Activated naive CD4-positive, alpha-beta T cell treated with anti-CD3 and anti-CD28 coated beads, Interleukin-2, amount 50 U/mL, for 72 hours (primary cell): ENCODE measurements at places on chromosomes 6 and 20.

DNA sequence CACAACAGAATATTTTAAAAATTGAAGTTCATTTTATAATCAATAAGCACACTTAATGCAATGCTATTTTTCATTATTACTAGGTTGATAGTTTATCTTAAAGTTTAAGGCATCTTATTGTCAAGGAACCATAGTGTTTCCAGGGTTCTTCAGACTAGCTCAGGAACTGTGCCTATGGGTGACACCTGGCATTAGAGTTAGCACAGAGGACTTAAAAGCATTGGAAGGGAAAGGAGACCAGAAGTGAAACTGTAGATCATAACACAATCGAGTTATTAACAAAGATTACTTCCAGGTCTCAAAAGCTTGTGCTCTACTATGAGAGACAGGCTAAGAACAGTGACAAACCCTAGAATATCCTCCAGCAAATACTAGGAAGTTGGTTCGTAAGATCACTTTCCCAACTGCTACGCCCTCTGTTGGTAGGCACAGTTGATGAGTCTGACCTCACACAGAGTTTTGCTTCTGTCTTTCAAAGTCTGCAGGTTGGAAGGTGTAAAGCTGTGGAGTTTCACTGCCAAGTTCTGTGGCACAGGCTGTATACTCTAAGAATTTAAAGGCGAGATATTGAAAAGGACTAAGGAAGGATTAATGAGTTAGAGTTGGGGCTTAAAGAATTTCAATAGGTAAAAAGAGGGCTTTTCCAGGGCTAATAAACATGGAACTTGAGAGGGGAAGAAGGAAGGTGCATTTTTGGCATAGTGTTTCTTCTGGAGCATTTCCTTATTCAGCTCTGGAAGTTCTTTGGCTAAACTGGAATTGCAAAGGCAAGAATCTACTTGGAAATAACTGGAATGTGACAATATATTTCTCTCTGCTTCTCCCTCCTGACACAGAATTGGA lies 531.3 kb upstream of the JAG1 start:
- DNase-seq: peak; percentile 9

DNA sequence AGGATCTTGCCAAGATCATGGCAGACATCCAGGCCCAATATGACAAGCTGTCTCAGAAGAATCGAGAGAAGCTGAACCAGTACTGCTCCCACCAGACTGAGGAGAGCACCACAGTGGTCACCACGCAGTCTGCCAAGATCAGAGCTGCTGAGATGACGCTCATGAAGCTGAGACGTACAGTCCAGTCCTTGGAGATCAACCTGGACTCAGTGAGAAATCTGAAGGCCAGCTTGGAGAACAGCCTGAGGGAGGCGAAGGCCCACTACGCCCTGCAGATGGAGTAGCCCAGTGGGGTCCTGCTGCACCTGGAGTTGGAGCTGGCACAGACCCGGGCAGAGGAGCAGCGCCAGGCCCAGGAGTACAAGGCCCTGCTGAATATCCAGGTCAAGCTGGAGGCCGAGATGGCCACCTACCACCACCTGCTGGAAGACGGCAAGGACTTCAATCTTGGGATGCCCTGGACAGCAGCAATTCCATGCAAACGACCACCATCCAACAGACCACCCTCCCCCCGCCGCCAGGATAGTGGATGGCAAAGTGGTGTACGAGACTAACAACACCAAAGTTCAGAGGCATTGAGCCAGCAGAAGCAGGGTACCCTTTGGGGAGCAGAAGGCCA lies 44.7 kb upstream of the GRM4 start:
- DNase-seq: no peak

DNA sequence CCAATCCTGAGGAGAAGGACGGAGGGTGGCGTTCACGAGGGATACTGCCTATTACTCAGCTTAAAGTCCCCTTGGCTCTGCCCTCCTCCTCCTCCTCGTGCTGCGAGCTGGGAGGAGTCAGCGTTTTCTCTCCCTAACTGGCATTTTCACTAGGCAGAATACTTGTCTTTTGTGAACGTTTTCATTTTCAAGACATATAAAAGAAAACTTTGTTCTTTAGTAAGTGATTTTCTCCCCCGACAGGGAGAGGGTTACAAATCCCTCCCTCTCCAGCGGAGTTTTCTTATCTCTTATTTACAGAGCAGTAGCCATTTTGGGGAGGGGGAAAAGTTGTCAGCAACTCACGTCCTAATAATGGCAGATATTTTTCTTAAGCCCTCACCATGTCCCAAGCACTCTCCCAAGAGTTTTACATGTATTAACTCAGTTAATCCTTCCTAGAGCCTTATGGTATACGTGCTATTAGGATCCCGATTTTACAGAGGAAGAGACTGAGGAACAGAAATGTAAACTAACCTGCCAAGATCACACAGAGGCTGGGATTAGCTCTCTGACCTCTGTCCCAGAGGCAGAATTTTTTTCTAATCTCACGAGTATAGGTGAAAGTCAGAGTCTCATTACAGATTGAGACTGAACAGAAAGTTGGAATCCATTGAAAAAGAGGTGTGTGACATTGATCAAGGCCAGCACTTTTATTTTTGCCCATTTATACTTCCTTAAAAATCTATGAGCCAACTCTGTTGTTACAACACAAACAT lies 30.0 kb upstream of the ZNF217 start:
- peak; percentile 46 for DNase-seq

DNA sequence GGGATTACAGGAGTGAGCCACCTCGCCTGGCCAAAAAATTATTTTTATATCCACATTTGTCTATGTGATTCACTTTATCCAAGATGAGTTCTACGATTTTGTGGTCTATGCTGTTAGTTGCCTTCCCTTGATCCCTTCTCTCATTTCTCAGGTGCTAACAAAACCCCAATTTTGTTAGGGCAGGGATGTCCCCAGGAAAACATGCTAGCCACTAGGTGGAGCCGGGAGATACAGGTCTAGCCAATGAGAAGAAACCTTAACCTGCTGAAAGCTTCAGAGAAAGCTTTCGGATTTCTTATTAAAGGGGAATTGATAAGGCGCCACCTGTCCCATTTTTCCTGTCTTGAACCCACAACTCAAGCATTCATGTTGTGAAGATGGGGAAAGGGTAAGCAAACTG lies 167.4 kb upstream of the OLIG3 start:
- DNase-seq: peak; percentile 41

DNA sequence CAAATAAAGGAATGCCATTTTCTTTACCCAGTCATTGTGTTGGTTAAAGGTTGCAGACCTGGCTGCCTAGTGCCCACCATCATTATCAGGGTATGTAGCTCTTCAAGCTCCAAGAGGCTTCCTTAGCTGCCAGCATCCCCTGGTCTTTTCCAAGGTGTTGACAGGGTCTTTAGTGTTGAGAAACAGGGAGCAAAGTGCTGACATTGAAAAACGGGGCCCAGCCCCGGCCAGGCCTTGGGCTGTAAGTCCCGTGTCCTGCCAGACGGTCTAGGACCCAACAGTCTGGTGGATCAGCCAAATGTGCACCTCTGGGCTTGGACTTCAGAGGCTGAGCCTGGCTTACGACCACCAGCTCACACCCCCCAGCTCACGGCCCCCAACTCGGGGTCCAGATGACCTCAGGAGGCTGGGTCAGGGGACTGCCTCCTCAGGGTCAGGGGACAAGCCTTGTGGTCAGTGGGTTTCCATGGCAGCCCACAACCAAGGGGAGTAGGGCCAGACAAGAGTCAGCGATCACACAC lies 114.4 kb upstream of the MLN start:
- DNase-seq: no peak

DNA sequence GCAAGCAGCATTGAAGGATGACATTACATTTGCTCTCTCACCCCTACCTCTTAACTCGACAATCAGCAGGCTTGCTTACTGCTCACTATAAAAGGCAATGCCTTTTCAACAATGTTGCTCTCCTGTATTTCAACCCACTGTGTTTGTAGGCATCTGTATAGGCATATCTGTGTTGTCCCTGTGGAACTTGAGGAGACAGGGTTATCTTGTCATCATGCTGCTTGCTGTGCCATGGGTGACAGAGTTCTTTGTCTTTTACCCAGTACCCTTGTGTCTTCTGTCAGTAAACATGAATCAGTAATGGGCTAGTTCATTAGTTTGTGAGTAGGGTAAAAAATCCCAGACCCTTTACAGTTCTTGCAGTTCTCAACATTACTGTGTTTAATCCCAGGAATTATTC lies 25.2 kb downstream of the PHF3 start:
- DNase-seq: no peak

- DNase-seq: no peak
These were observed 125.0 kb upstream of the HDGFL1 start for GRCh38 chr6:22444330-22444729.

DNA sequence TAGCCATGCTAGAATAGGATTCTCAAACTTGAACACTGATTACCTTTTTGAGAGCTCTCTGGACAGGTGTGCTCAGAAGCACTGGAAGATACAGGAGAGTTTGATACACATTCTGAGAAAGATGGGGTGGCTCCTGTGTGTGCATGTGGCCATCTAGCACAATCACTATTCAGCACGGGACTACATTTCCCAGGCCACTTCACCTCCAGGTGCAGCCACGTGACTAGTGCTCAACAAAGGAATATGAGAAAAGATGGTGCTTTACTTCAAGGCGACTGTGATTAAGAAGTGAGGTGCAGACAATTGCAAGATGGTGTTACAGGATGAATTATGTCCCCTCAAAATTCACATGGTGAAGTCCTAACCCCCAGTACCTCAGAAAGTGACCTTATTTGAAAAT lies 103.8 kb downstream of the BACH2 start:
- DNase-seq: no peak

DNA sequence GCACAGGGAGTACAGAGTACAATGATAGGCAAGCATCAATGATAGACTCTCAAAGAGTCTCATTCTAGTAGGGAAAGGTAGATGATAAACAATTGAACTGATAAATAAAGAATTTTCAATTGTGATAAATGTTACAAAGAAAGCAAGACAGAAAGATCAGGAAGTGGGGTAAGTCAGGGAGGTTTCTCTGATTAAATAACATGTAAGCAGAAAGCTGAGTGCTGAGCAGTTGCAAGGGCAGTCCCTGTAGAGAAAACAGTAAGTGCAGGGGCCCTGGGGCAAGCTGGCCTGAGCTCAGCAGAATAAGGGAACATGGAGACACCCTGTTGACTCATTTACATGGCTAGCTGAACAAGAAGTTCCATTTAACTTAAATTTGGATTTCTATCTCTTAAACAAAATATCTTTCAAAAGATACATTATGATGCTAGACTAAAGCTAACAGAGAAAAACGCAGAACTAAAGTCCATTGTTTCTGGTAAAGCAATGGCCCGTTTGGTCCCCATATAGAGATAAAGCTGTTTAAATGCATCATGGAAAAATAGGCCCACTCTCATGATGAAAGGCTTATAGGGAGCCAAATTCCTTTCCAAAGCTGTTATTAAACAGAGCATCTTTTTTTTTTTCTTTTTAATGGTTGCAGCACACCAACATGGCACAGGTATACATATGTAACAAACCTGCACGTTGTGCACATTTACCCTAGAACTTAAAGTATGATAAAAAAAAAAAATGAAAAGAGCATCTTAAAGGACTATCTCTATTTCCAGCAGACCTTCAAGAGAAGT lies 5.3 kb upstream of the TNFAIP3 start:
- DNase-seq: no peak

DNA sequence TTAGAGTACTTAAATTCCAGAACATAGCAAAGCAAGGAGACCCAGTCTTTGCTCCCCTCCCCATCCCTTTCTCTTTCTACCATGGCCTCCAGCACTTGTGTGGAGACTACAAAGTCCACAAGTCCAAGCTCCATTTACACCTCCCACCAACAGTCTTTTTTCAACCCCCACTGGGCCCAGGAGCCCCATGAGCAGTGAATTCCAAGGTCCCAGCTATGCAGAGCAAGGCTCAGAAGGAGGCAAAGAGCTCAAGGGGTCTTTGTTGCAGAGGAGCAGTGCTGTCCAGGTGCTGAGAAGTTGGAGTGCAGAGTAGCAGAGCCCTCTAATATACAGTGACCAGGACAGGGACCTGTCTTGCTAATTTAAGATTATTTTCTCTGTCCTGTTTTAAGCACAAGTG lies 9.0 kb downstream of the PAK5 start:
- DNase-seq: no peak

DNA sequence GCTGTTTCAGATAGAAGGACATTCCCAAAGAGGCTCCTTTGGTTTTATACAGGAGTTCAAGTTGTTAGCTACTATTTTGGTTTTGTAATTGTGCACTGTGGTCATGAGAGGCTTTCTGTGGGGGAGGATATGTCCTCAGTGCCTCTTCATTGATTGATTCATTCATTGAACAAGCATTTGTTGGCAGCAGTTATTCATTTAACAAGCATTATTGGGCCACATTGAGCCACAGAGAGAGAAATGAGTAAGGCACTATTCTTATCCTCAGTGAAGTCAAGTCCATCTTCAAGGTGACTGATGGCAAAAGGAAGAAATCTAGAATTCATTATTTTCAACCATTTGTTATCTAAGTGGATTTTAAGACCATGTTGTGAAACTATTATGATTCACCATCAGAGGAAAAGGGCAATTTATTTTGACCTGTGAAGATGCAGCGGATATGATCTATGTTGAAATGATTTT lies 697.2 kb upstream of the CITED2 start:
- DNase-seq: no peak

GRCh38 chr6:161200610-161201370 lies 73.1 kb downstream of the AGPAT4 start:
- DNase-seq: no peak

GRCh38 chr6:31585491-31585890 lies 586 bp upstream of the LST1 start:
- no peak for DNase-seq

DNA sequence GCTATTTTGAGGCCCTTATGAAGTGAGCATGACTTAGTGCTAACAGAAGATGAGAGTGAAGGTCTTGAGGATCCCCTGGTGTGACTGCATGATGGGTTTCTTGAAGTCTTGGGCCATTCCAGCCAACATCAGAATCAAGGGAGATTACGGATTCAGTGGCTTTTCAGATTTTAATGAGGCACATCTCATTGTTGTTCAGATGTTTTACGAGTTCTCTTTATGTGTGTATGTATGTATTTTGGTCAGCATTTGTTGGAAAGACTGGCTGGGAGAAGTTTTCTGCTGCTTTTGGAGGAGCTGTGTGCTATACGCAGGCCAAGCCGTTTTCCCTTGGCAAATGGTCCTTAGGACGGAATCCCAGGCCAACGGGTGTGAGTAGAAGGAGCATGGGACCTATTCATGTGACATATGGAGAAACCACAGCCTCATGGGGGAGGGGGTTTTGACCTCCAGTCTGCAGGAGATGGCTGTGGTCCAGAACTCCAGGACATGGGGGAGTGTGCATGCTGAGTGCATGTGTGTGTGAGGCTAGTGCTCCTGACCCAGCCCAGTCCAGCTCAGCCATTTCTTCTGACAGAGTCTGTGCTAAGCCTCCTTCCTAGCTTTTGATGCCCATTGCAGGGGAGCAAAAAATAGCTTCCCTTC lies 35.3 kb downstream of the CHMP4B start:
- DNase-seq: no peak
